ENCODE measurements at places on chromosomes 2 and 18. TPM values are rescaled to one million over a fixed set of nuclear protein-coding genes. Genes with fewer than 3 reads are reported as not detected.

GRCh38 chr2:239438368-239438767 lies 37.5 kb upstream of the HDAC4 start:
- no peak for DNase-seq

DNA sequence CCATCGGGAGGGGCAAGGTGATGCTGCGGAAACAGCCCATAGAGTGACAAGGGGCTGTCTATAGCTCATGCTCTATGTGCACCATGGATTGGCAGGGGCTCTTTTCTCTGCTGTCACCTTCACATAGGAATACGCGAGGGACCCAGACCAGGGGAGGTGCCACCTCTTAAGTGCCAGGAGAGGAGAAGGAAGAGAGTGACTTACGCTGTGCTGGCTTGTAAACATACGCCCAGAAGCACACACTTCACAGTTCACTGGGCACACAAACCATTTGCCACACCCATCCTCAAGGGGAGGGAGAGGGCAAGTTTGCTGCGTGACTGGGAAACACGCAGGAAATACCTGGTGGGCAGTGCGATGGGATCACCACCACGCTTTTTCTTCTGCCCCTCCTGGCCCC lies 65.1 kb upstream of the GPR45 start:
- DNase-seq = no peak

DNA sequence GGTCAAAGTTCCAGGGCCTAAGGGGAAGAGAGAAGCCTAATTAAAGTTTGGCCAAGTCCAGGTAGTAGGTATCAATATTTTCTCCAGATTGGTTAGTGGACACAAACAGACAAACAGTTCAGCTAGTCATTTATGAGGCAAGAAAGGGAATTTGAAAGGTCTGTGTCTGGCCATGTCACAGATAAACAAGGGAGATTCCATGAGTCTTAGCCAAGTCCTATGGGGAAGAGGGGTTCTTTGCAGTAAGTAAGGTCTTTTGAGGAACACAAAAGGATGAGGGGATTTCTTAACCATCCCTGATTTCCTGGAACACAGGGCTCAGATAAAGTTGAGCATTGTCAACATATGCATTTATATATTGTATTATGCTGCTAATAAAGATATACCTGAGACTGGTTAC lies 310.8 kb downstream of the PLCL1 start:
- no peak for DNase-seq

- DNase-seq = no peak
These were observed 196.4 kb upstream of the TWIST2 start for GRCh38 chr2:238651306-238652052.

- DNase-seq = no peak
These were observed 44.4 kb downstream of the FBLN7 start for GRCh38 chr2:112182581-112183034.

GRCh38 chr18:12327510-12328178 lies 19.6 kb downstream of the TUBB6 start:
- DNase-seq = peak; percentile 61

DNA sequence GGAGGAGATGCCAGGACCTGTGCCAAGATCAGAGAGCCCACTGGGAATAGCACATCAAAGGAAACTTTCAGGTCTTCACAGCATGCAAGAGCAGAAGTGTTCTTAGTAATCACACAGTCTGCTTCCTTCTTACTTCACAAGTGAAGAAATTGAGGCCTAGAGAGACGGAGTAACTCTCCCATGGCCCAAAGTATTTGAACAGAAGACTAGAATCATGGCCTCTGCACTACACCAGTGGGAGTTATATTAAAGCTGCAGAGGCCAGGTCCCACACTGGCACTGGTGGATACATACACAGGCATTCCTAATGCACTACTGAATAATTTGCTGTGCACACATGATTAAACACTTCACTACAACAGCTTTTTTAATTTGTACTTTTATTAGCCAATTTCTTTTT lies 107.6 kb upstream of the RMP24 start:
- DNase-seq = no peak

DNA sequence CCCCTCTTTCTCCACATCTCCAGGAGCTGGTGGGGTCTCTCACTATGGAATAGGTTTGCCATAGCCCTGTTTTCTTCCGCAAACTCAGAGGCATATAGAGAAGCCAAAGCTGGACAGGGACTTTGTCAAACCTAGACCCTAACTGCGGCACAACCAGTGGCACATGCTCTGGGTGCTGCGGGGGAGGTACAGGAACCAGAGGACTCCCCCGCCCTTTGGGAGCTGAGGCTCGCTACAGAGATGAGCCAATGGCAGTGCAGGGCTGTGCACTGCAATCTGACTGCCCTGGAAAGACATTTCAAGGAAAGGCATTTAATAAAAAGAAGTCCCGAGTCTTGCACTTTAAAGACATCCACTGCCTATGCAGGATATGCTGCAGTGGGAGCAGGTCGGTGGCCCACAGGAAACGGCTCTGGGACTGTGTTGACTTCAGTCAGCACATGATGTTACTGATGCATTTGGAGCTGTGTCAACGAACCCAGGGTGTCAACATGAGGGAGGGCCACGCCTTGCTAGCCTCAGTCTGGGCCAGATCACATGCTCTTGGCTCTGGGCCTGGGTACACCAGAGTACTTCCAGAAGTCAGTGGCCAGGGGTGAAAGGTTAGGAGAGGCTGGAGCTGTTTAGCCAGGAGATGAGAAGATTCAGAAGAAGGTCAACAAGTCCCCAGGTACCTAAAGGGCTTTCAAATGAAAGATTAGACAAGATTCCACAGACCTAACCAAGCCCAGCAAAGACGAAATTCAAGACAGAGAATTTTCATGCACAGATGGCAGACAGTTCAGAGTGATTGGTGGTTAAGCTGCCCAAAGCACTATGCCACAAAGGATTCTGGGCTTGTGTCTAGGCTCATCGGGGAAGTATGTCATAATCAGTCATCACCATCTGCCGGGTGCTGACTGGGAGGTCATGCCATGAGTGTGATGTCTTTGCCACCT lies 8.2 kb downstream of the SLC35F6 start:
- DNase-seq = peak; percentile 95

GRCh38 chr18:72652990-72653593 lies 109.0 kb upstream of the CBLN2 start:
- no peak for DNase-seq

DNA sequence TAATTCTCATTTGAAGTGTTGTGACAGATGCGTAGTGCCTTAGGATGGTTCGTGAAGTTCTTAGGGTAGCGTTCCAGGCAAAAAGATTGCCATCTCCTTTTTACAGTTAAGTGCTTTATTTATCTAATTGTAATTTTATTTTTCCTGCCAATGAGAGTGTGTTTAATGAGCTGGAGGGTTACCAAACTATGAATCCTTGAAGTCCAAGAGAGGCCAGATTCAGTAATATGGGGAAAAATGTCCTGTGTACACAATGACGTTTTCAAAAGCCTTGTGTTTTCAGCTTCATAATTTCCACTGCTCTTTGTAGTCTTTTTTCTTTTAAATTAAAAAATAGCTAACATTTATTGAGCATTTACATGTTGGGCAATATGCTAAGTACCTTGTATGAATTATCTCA lies 23.8 kb downstream of the ACYP2 start:
- no peak for DNase-seq

DNA sequence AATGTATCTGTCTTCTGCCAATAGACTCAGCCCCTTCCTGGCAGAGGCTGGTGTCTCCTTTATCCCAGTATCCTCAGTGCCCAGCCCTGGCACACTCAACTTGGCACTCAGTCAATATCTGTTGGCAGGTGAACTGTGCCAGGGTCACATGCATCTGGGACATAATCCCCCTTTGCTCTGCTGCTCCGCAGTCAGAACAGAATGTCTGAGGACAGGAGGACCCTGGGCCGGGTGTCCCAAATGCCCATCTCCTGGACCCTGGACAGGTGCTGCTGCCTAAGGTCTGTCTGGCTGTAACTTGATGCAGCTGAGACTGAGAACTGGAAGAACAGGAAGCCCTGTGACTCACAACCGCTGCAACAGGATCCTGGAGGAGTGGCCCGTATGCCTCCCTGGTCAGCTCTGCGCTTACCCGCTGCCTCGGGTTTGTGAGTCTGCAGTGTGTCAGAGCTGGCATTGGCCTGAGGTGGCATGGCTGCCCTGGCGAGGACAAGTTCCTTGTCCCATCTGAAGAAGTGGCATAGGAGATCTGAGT lies 11.4 kb downstream of the HK2 start:
- DNase-seq = peak; percentile 39

- no peak for DNase-seq
These were observed 566.0 kb downstream of the TMX3 start for GRCh38 chr18:68148863-68149262.

DNA sequence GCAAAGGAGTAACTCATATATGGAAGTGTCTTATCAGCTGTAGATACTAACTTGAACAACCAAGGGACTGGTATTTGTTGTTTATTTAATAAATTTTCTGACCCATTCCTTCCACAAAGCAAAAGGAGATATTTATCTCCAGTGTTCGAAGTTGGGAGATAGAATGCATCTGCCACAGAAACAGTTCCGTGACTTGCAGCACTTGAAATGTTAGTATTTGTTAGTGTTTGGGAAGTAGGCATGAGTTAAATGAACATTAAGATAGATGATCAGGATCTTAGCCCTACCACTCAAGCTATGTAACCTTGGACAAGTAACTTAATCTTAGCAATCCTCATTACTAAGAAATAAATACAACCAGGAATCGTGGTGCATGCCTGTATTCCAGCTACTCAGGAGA lies 12.1 kb upstream of the SULT1C4 start:
- no peak for DNase-seq

GRCh38 chr2:208062113-208062512 lies 36.8 kb upstream of the PLEKHM3 start:
- DNase-seq = no peak

DNA sequence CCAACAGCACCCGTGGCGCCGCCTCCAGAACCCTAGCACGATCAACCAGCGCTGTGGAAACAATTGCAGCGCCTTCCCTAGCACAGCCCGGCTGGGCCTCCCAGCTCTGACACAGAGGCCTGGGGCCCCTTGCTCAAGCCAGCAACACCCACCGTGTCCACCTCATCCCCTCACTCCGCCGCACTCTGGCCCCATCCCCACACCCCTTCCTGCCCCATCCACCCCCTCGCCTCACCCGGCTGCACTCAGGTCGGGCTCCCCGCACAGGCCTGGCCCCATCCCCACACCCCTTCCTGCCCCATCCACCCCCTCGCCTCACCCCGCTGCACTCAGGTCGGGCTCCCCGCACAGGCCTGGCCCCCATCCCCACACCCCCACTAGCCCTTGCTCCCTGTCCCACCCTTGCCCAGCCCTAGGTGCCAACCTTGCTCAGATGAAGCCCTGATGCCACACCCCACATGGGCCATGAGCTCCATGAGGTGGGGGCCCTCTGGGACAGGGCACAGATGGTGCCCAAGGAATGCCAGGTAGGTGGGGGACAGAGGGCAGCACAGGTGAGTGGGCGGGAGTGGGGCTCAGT lies 28.7 kb downstream of the KIF1A start:
- DNase-seq = no peak

GRCh38 chr2:88177556-88177955 lies 7.4 kb downstream of the THNSL2 start:
- no peak for DNase-seq

GRCh38 chr2:188835006-188835405 lies 139.2 kb upstream of the COL3A1 start:
- DNase-seq = no peak

DNA sequence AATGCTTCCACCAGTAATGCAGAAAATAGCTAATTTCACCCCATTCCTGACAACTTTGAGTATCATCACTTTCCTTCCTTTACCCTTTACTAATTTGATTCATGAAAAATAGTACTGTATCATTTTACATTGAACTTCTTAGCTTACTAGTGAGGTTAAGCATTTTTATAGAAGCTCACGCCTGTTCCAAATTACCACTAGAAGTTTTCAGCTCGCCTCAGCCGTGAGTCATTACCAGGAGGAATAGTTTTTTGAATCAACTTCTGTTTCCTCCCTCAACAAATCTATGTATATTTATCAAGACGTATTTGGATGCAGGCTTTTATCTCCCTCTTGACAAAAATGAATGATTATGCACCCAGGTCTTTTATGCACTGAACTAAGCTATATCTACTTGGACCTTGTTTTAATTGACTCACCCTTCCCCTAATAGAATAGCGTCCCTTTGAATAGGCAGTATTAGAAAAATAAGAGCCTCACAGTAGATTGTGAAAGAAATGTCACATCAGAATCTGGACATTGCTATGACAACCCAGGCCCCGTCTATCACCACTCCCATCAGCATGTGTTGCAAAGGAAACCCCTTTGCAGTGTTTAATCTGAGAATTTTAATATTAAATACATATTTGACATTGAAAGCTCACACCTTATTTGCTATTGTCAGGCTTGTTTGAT lies 207.4 kb upstream of the NRP2 start:
- no peak for DNase-seq

GRCh38 chr2:232878855-232879617 lies 9.0 kb downstream of the SNORC start:
- DNase-seq = no peak

- no peak for DNase-seq
These were observed 128.3 kb downstream of the TXNL1 start for GRCh38 chr18:56510108-56510507.

GRCh38 chr2:85589181-85589580 lies 5.0 kb downstream of the VAMP5 start:
- no peak for DNase-seq

GRCh38 chr2:156471762-156472161 lies 35.6 kb downstream of the GPD2 start:
- DNase-seq = no peak

DNA sequence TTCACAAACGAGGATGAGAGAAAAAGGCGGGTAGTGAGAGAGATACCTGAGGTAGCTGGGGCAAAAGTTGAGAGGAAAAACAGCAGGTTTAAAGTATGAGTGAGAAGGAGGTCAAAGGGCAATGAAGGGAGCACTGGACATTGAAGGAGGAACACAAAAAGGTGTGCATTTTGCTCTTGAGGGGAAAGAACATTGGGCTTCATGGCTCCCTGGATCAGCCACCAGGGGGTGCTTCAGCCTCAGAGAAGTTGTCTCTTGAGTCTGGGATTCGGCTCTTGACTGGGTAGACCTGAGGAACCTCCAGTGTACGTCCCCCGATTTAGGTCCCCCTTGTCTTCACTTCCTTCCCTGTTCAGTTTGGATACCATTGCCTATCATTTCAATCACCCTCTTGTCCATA lies 128.5 kb downstream of the RAPGEF4 start:
- peak; percentile 38 for DNase-seq

GRCh38 chr2:2621855-2622254 lies 290.8 kb upstream of the MYT1L start:
- no peak for DNase-seq

GRCh38 chr2:19914266-19914975 lies 12.6 kb upstream of the TTC32 start:
- DNase-seq = no peak

Gene MATN3
- total RNA-seq = 1.3 TPM

Gene UCN
- total RNA-seq = 8.5 TPM

Gene CLEC4F
- total RNA-seq = 2.6 TPM

Gene ABCG8
- not detected for total RNA-seq

Gene KLHL41
- total RNA-seq = 4.4 TPM

Gene PIEZO2
- 42.8 TPM for total RNA-seq

Gene ERCC3
- 153 TPM for total RNA-seq

Gene RAPGEF4
- total RNA-seq = 22.5 TPM

Gene ALK
- 0.06 TPM for total RNA-seq

Gene GULP1
- 87.9 TPM for total RNA-seq

Gene LRRC30
- not detected for total RNA-seq

Gene LYPD6
- 0.29 TPM for total RNA-seq

Data from uterus (tissue), 4 donors.